Stimulated activated CD8-positive, alpha-beta memory T cell treated with anti-CD3 and anti-CD28 coated beads, Interleukin-15, amount 100 ng/mL, for 4 hours (primary cell): ENCODE measurements at places on chromosomes 7 and 10.

DNA sequence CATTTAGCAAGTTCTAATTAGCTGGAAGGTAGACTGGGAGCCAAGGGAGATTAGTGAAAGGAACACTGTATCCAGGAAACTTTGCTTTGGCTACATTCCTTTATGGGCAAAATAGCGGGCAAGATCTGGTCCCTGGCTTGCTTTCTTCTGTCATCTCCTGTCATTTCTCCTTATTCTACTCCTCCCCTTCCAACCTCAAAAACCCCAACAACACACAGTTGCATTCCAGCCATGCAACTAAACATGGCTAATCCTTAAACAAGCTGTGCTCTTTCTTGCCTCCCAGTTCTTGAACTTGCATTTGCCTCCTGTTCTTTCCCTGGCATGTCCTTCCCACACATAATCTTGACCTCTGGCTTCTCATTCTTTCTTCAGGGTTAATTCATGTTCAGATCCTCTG, 59.5 kb upstream of the CDCA7L start:
- DNase-seq = no peak

DNA sequence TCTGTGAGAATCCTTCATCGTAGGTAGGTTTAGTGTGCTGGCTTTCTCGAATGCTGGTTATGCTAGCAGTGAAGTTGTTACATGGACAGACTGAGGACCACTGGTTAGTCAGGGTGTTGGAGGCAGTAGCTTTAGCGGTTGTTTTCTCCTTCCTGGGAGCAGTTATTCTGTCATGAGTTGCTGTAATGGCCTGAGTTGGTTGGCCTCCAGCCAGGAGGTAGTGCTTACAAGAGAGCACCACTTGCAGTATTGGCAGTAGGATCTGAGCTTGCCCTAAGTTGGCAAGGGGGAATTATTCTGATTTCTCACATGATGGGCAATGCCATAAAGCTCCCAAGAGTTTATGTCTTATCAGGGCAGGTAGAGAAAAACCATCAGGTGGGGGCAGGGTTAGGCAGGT, 58.0 kb downstream of the IPMK start:
- DNase-seq = no peak

DNA sequence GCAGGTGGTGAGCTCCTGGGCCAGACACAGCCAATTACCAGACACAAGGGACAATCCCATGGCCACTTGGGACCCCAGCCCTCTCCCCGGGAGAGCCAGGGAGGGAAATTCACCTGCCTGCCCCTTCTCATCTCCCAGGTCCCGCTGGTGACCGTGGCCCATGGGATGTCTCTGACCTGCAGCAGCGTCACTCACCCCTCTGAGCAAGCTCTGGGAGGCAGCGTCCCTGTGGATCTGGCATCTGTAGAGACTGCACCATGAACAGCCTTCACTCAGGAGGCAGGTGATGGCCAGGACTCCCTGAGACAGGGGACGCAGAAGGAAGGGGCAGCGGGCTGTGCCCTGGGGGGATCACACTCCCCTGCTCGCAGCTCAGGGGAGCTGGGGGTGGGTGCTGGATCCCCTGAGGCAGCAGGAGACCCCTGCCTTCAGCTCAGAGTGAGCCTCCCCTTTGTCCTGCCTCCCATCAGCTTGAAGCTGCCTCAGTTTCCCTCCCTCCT, 90.8 kb downstream of the FOXL3 start:
- DNase-seq = no peak

DNA sequence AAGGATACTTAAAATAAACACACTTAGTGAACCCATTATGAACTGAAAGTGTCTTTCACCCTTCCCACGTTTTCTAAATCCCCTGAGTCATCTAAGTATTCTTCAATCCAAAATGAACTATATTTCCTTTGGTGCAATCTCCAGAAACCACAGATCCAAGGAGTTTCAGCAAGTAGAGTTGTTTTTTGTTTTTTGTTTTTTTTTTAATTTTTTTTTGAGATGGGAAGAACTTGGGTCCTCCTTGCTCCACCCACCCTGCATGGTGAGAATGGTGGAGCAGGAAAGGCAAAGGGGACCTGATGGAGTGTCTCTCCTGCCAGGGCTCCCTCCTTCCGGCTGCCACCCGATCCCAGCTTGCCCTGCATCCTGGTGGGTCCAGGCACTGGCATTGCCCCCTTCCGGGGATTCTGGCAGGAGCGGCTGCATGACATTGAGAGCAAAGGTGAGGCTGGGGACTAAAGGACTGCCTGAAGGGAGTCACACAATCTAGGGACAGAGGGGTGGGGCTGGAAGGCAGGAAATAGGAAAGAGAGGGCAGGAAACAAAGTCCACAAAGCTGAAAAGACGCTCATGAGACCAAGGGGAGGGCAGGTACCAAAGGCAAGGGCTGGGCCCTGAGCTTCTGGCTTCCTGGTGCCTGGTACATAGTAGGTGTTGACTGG, 12.1 kb downstream of the ATG9B start:
- no peak for DNase-seq

- DNase-seq = no peak
Observed at GRCh38 chr7:103445228-103446048, 569 bp downstream of the SLC26A5 start.

GRCh38 chr10:78381107-78381506, 347.4 kb downstream of the RPS24 start:
- no peak for DNase-seq
